ENCODE measurements at places on chromosomes 6 and 20.
A peak's percentile ranks its signal among the peaks of the same experiment; 100 is the strongest.

- DNase-seq = peak; percentile 13
These were observed 108.4 kb upstream of the MAFB start for GRCh38 chr20:40797425-40797824.

DNA sequence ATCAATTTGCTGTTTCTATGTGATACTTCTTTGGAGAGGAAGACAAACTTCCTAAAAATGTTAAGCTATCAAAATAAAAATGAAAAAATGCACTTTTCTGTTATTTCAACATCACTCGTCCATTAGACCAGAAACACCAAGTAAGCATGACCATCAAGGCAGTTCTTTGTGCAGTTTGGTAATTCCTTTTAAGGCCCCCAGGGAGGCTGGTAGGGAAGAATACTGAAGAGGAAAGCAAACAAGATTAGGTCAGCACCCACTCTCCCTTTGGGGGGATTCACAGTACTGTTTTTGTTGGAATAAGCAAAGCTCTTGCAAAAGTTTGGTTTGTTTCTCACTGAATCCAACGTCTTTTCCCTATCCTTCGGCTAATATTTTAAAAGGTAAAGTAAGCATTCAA is 206.8 kb upstream of the SLC35B3 start:
- DNase-seq = no peak

DNA sequence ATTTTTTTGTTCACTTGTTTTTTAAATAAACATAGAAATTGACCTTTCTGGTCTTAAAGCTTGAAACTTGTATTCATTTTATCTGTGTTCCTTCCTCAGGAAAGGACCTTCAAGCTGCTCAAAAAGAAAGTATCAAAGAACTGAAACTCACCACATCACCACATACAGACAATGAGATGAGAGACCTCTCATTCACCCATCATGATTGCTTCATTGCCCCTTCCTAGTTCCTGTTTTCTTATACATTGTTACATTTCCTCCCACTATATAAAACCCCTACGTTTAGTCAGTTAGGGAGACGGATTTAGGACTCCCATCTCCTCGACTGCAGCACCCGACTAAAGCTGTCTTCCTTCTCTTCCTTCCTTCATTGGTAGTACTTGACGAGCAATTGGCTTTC is 180.5 kb upstream of the OPRM1 start:
- DNase-seq = no peak

DNA sequence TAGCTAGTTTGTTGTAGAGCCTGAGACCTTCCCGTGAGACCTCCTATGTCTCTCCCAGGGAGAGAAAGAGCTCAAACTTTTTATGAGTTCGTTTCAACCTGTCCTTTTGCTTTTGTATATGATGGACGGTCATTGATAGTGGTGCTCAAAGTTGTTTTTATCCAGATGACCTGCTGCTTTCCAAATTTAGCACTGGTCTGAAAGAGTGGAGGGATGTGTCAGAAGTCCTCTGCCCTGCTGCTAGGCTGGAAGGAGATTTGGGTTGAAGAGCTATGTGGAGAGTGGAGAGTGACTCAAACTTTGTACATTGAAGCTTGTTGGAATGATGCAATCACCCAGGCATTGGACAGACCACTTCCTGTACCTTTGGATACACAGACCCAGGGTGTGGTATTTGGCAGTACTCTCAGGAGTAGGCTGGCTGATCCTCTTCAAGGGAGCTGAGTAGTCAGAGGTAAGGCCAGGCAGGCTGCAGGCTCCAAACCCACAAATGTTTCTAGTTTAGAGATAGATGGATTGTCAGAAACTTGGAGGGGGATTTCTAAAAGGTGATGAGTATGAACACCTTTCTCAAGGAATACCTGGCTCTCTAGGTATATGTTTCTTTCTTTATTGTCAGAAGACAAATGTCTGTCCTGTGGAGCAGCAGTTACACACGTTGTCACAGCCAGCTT is 49.4 kb upstream of the RREB1 start:
- peak; percentile 56 for DNase-seq

DNA sequence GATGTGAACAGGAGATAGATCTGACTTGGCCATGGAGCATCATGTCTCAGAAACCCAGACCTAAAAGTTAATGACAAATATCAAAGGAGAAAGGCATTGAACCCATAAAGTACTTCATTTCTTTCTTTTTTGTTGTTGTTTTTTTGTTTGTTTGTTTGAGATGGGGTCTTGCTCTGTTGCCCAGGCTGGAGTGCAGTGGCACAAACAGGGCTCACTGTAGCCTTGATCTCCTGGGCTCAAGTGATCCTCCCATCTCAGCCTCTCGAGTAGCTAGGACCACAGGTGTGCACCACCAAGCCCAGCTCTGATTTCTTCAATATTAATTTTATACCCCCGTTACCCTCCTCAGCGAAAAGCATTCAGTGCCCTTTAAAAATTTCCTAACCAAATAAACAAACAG is 45.8 kb downstream of the KIF16B start:
- DNase-seq = no peak

- DNase-seq = no peak
These were observed 5.9 kb downstream of the OCSTAMP start for GRCh38 chr20:46544576-46544975.

DNA sequence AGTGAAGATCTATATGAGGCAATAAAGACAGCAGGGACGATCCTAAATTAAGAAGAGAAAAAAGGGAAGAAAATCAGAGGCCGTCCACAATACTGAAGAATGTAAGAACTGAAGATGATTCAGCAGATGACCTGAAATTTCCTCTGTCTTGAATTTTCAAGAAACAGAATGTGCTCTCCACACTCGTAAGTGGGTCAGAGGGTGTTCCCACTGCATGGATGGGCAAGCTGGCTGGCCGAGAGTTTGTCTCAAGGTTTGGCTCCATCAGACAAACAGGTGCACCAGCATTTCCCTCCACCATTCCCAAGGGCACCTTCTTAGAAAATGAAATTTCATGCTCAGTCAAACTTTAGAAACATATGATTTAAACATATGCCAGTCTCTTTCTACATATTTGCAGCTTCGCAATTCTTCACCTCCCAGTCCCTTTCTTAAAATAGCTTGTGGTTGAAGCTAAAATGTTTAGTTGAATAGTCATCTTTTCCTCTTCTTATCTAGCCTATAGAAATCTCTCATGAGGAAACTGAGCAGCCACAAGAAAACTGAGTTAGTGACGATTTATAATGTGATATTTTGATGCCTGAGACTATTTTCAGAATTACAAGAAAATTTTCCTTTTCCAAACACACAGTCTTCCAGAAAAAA is 576.4 kb downstream of the PRKN start:
- no peak for DNase-seq

Data from A549 (cell line).